IPS DF 6.9 (cell line): ENCODE measurements at places on chromosomes 1 and 21.

DNA sequence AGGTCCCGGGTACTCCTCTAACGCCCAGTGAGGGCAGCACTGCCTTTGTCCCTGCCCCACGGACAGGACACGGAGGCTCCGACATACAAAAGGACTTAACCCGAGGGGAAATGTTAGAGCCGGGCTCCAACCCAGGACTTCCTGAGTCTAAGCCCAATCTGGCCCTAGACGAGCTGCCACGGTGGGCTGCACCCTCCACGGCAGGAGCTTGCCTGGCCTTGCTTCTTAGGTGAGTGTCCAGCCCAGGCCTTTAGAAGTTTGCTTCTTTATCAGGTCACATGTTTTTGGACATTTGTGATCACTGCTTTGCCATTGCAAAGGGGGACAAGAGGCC is 11.0 kb upstream of the TMEM200B start:
- DNase-seq, result no peak

- no peak for DNase-seq
Measured at GRCh38 chr1:192941722-192942411, 117.3 kb downstream of the UCHL5 start.

DNA sequence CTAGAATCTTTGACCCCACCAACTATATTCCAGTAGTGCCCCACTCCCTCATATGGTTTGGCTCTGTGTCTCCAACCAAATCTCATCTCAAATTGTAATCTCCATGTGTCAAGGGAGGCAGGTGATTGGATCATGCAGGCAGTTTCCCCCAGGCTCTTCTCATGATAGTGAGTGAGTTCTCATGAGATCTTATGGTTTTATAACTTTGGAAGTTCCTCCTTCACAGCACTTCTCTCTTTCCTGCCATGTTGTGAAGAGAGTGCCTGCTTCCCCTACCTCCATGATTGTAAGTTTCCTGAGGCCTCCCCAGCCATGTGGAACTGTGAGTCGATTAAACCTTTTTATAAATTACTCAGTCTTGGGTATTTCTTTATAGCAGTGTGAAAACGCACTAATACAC is 7.7 kb upstream of the SAMD13 start:
- DNase-seq, result no peak

- DNase-seq, result no peak
Measured at GRCh38 chr1:96707023-96707422, 14.6 kb upstream of the PTBP2 start.
